ENCODE measurements at places on chromosomes 5 and 9.

- DNase-seq = no peak
Measured at GRCh38 chr5:30572279-30572678, 621.2 kb upstream of the CDH6 start.

DNA sequence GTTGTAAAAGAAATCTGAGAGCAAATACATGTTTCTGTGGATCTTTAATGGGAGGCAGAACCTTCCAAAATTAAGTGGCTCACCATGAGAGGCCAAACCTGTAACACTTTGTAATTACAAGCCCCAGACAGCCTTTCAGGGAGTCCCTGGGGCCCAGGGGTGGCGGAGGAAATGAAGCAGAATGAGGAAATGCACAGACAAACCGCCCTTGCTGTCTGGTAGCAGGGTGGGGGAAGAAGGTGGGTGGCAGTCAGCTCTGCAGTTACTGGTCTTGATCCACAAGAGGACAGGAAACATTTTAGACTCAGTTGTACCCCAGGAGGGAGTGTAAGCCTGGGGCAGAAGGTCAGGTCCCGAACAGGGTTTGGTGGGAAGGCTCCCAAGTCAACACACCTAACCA lies 6.5 kb downstream of the ARL14EPL start:
- peak; percentile 2 for DNase-seq

DNA sequence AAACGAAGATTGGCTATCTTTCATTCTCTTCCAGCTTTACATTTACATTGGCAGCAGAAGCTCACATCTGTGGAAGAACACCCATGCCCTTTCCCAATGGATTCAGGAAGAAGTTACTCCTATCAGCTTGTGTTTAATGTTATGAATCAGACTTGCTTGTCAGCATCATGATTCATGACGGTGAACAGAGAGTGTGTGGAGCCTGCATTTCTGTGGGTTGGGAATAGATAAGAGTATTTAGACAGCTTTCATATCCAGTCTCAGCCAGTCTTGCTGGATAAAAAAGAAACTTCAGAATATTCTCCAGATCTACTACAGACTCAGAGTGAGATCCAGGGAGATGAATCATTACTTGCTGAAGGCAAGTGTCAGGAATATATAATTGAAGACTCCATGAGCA lies 812.9 kb upstream of the ZNF608 start:
- DNase-seq = no peak

DNA sequence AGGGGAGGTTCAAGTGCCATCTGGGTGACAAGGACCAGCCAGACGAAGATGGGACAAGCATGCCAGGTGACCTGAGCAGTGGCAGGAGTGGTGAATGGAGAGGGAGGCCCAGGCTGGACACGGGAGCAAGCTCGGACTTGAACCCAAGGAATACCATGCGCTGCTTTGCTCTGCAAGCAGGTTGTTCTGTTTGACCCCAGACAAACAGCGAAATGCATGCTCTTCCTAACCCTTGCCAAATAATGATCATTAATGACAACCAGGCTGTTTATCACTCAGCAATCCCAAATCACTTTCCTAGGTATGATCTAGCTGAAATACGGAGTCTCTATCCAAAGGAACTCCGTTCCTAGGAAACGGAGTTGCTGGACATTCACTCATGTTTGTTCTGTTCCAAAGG lies 77.4 kb downstream of the PTPDC1 start:
- no peak for DNase-seq

DNA sequence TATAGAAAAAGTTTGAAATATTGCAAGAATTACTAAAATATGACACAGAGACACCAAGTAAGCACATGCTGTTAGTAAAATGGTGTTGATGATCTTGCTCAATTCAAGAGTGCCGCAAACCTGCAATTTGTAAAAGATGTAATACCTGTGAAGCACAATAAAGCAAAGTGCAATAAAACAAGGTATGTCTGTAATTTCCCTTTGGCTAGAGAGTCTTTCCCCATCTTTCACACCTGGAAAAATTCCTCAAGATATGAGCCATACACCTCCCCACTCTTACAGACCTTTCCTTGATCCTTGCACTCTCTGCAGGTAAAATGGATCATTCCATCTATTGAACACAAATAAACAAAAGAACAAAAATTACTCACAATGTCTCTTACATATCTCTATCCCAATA lies 597.8 kb downstream of the EFNA5 start:
- DNase-seq = no peak

GRCh38 chr5:125399885-125400284 lies 653.4 kb upstream of the ZNF608 start:
- no peak for DNase-seq

DNA sequence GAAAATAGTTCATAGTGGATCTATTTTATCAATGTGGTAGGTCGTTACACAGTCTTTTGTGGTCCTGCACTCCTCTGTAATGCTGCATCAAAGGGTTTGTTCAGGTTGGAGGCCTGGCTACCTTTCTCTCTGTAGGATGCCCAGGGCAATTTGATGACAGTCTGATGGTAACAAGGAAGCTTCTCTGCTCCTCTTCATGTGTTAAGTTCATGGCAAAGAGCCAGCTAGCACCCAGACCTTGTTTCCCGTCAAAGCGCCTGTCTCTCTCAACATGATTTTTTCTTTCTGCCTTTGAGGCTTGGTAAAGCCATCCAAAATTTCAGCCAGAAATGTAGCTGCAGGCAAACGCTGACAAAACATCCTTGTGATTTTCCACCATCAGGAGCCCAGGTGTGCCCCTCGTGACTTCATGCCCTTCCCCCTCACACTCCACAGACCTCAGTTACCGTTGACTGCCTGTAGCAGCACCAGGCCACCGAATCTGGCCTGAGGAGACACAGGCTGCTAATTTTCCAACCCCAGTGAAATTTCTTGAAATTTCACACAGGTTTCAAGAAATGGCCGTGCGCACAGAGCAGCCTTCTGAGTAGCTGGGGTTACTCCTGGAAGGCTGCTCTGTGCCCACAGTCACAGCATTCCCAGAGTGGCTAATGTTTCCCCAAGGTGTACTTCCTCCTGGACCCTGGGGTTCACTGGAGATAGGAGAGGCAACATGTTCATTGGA lies 292.7 kb downstream of the CWC27 start:
- no peak for DNase-seq

DNA sequence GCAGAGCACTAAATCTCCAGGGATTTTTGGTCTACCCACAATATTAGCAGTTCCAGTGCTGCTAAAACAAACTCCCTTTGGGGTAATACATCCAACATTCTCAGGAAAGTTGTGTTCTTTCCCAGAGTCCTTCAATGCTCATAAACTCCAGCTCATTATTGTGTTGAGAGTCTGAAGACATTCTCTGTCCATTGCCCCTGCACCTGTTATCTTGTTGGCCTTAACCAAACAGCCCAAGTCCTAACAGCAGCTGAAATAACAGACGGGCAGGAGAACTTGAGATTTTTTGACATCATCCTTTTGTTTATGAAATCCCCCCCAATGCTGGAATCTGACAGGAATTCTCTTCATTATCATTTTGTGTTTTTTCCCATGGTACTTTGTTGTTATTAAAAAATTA lies 110.8 kb downstream of the PAPPA start:
- no peak for DNase-seq

DNA sequence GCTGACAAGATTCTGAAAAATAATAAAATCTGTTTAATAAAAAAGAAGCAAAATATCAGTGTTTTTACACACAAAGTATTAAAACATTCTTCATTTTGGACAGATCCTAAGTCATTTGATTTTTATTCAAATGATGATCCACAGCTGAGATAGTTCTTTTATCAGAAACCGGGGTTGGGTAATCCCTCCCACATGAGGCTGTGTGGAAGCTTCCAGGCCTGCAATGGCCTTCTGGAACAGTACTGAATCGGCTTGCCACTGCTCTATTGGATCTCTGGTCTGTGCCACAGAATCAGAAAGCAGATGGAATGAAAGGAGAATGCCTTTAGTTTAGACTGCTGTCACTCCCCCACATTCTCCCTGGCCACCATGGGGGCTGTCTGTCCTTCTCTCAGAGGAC lies 6.1 kb upstream of the C5orf58 start:
- no peak for DNase-seq

DNA sequence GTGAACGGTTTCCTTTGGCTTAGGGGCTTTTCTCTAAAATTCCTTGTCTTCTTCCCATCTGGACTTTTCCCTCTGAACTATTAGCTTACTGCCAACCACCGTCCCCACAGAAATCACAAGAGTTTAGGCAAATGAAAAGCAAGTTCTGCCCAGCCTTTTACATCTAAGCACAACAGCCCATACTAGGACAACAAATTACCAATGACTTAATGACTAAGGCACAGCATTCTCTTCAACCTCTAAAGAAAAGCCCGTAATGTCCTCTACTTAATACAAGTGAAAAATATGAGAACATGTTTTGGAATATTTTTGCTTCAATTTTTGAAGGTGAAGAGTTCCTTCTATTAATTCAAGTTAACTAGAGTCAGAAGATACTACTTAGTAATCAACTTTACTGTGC lies 1.2 kb downstream of the ZBTB5 start:
- DNase-seq = no peak

DNA sequence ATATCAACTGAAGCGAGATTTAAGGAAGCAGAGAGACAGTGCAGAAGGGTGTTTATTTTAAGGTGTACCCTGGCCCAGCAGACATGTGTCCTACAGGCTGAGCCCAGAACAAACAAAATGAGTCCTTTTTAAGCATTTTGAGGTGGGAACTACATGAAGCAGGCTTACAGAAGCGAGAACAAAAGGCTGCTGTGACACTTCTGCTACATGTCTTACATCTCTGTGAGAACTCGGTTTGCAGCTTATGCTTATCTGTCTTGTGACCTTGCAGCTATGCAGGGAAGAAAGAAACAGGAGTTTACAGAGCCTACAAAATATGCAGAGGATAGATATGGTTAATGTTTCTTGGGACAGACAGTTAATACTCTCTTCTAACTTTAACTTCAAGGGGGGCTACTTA lies 295.9 kb downstream of the CEMIP2 start:
- no peak for DNase-seq

DNA sequence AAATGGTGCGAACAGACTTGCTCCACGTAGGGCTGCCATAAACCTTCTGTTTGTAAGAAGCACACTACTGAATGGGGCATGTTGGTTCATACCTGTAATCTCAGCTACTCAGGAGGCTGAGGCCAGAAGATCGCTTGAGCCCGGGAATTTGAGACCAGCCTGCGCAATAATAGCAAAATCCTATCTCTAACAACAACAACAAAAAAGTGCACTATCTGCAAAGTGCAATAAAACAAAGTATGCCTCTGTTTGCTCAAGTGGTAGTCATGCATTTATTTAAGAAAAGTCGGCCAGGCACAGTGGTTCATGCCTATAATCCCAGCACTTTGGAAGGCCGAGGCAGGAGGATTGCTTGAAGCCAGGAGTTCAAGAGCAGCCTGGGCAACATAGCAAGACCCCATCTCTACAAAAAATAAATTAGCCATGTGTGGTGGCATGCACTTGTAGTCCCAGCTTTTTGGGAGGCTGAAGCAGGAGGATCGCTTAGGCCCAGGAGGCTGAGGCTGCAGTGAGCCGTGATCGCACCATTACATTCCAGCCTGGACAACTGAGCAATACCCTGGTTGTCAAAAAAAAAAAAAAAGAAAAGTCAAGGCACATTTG lies 5.2 kb downstream of the ATPSCKMT start:
- DNase-seq = no peak

DNA sequence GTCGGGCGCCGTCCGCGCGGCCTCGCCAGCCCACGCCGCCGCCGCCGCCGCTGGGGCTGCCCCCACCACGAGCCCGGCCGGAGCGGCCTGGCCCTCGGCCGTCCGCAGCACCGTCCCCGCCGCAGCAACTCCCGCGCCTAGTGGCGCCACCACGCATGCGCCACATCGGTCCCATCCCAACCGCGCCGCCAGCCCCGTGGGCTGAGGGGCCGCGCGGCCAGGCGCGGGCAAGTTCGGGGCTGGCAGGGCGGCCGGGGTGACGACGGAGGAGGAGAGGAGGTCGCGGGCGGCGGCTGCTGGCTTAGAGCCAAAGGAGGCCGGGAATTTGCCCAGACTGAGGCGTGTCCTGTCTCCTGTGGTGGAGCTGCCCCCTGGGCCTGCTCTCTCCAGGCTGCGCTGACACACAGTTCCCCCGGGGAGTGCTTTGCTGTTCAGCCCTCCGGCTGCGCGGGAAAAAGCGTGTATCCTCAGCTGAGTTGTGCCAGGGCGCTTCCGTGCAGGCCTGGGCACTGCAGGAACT lies at the start of gene TUSC1:
Gene TUSC1 (minus strand): TSS at position 298 of the 520 bp plus-strand sequence. CDS start 132 bp downstream, at position 166.
- DNase-seq = no peak

- no peak for DNase-seq
Measured at GRCh38 chr5:73278693-73279092, 105.7 kb downstream of the TMEM174 start.

Measured in CD4-positive, alpha-beta T cell treated with Interleukin-21 for 1 hour (primary cell).